ENCODE measurements at places on chromosomes 5 and 9.

DNA sequence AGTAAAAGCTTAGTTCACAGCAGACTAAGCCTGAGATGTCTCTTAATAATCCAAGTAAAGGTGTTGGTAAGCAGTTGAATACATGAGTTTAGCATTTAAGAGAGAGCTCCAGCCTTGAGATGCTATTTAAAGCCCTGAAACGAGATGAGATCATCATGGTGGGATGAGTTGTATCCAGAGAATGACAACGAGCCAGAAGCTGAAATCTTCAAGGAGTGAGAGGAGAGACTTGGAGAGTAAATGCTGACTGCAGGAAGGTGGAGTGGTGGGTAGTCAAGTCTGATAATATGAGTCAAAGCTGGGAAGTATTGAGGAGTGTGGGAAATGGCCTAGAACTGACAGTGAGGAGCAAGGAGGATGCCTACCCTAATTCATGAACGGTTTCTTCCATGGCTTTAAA lies 53.7 kb downstream of the PLAC8L1 start:
- peak; percentile 50 for DNase-seq

DNA sequence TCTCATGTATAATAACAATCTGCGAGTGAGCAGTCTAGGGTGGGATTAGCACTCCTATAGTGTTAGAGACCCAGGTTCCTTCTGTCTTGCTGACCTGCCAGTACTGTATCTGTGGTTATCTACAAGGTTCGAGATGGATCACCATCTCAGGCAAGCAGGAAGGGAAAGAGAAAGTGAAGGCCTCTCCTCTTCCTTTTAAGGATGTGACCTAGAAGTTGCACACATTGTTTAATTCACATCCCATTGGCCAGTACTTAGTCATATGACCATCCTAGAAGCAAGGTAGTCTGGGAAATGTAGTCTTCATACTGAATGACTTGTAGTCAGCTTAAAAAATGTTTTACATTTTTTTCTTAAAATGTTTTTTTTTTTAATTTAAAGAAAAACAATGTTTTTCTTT lies 168.6 kb downstream of the CARTPT start:
- peak; percentile 77 for DNase-seq

GRCh38 chr5:148808864-148809642 lies 17.4 kb upstream of the ADRB2 start:
- no peak for DNase-seq

DNA sequence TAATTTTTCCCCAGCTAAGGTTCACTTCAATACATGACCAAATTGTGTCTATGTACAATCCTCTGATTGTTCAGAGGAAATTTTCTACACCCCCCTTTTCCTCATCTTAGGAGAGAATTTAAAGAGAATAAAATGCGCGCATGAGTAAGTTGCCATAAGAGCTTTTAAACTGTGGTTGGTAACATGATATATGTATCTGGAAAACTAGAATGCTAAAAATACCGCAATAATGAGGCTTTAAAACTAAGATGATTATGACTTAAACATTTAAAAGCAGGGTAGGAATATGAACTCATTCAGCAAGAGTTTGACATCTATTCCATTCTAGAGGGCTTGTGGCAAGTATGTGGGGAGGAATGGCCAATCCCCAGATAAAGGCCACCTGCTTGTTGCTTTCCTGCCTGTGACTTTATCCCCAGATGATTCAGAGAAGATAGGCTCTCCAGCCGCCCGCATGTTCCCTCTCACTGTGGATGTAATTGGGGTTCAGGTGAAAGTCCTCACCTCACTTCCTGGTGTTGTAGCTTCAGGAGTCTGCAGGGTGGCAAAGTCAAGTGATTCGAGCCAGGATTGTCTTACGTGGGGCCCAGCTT lies 26.5 kb upstream of the BASP1 start:
- no peak for DNase-seq

GRCh38 chr5:143162810-143163209 lies 240.7 kb downstream of the NR3C1 start:
- no peak for DNase-seq

GRCh38 chr5:149631506-149631905 lies 50.2 kb downstream of the ARHGEF37 start:
- no peak for DNase-seq

GRCh38 chr5:168319774-168320173 lies 28.3 kb downstream of the WWC1 start:
- DNase-seq = peak; percentile 29

- DNase-seq = no peak
Observed at GRCh38 chr5:83101514-83101913, 24.2 kb downstream of the XRCC4 start.

- DNase-seq = no peak
Observed at GRCh38 chr5:90843443-90843842, 284.8 kb downstream of the ADGRV1 start.

DNA sequence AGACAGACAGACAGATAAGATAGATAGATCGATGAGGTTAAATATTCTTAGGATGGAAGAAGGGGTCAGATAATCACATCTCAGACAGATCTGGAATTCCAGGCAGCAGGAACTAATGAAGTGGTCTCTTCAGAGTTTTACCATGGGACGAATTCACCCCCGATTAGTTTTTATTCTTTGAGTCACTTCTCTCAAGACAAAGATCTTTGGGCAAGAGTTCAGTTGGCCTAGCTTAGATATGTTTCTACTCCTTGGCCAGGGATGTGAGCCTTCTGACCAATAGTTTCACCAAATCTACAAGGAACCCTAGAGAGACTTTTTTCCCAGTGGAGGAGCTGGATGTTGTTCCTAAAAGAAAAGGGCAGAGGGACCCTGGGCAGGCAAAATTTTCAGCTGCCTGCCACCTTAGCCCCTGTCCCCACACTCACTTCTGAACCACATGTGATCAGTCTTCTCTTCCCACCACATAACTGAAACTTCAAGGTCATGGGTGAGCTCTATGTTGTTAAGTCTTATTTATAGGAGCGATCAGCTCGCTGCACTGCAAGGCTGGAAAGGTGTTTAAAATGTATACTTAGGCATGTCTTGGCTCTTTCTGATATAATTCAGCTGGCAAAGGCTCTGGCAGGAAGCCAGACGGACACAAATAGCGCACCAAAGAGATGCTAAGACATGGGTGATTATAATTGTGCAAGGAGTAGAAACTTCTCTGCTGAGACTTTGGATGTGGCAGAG lies 132.9 kb downstream of the PALM2AKAP2 start:
- DNase-seq = no peak

- peak; percentile 74 for DNase-seq
Observed at GRCh38 chr5:38265546-38266179, 7.3 kb downstream of the EGFLAM start.

Measured in kidney tubule cell (primary cell).